ENCODE measurements at places on chromosomes 11 and 22.

DNA sequence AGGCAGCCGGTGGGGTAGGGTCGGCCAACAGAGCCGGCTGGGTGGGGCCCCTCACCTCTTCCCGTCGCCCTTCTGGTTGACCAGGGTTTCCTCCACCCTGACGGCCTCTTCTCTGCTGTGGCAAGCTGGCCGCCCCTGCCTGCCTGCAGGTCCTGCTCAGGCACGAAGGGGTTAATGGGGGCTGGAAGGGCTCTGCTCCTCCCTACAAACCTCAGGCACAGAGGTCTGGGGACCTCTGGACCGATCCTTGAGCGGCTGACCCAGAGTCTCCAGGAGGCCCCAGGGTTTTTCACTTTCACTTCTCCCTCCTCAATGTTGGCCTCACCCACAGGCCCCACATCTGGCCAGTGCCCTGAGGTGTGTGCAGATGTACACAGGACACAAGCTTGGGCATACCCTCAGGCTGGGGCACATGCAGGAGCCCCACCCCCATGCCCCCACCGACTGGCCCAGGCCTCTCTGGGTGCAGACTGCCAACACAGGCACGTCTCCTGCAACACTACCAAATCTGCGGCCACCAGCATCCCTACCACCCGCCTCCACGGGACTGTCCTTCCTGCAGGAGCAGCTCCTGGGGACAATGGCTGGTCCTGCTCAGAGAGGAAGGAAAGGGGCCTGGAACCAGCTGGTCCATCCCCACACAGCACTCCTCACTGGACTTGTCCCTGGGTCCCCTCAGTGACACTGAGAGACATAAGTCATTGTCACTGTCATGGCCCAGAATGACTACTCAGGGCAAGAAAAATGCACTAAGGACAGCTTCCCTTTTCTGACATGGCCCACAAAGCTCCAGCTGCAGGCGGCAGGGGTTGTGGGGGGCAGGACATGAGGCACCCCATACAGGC lies 3.2 kb upstream of the TBX1 start:
- no peak for DNase-seq

DNA sequence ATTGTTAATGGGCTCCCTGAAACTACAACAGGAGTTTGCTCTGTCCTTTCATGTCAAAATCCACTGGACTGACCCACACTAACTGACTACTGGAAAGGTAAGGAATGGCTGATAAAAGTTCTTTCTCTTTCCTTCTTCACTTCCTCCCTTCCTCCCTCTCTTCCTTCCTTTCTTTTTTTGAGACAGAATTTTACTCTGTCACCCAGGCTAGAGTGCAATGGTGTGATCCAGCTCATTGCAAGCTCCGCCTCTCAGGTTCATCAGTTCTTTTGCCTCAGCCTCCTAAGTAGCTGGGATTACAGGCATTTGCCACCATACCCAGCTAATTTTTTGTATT lies 85.2 kb downstream of the IGLL1 start:
- DNase-seq: no peak

- DNase-seq: no peak
Measured at GRCh38 chr11:75594211-75594610, 32.2 kb downstream of the SERPINH1 start.

DNA sequence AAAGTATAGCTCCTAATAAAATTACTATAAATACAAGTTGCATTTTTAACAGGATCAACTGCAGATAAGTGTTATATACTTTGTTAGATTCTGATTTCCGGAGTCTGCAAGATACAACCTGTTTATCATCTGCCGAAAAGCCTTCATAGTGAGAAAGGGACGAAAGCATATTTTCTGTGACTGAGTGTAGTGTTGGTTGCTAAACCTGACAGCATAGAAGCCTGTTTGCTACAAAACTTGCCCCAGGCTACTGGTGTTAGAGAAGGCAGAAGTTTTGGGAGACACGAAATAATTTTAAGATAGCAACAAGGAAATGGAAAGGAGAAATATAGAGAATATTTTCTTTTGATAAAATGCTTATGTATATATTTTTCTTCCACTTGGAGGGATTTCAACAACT lies 243.5 kb upstream of the NARS2 start:
- DNase-seq: no peak

DNA sequence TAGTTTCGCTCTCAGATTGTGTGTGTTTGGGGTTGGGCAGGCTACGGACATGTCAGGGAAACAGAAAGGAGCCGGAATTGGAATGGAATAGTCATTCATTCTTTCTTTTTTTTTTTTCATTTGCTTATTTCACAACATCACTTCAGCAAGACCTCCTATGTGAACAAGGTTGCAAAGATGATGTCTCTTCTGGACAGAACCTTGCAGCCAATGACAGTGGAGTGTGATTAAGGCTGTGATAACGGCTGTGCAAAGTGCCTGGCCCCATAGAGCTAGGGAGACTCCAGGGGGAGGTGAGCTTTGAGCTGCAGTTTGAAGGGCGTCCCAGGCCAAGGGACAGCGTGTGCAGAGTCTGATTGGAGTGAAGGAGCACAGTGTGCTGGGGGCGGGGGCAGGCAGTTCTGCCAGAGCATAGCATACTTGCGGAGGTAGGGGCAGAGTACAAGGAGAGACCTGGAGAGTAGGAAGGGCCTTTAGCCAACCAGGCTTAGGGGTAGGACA lies 3.4 kb downstream of the TIGD3 start:
- DNase-seq: no peak

DNA sequence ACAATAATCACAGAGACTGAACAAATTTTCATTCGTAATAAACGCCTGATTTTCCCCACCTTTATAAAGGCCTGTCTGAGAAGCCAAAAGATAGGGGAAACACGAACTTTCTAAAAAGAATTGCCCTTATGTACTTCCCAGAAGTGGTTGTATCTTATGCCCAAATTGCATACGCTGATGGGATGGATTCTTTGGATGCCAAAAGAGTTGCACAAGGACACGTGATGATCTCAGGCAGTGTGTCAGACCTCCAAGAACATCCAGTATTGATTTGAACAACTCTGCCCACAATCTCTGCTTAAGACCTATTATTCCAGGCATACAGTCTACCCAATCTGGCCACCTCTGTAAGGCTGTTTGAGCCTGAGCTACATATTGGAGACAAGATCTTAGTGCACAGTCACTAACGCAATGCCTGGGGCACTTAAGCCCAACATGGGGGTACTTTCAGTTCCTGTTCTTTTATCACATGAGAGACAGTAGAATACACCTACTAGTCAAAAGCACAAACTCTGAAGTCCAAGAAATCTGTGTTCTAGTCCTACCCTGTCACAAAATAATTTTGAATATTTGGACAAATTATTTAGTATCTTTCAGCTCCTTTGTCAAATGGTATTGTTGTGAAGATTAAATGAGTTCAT lies 38.9 kb downstream of the OR10A6 start:
- DNase-seq: no peak

DNA sequence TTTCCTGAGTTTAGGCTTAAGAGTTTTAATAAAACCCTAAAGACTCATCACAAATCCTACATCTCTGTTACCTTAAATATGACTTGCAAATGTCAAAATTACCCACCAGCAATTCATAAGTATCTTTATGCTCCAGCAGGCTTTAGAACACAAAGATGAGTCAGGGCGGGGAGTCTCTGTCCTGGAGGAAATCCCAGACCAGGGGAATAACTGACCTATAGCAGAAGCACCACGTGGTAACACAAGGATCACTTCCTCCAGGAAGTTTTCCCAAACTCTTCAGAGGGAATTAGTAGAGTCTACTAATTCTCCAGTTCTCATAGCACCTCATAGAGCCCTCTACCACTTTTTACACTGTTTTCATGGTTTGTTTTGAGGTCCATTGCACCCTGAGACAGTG lies 217.0 kb downstream of the NAV2 start:
- no peak for DNase-seq

- DNase-seq: no peak
Measured at GRCh38 chr11:16920559-16920958, 93.7 kb downstream of the PLEKHA7 start.

DNA sequence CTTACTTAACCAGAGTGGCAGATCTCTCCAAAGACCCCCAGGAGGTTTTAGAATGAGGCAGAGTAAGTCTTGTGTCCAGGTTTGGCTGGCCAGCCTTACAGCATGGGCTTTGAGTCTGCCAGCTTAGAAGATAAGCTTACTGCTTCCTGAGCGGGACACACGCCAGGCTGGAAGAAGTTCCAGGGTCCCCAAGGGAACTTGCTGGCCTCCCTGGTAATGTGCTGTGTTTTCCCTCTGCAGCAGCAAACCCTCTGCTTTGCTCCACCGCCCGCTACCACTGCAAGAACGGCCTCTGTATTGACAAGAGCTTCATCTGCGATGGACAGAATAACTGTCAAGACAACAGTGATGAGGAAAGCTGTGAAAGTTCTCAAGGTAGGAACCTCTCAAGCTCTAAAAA lies 154.2 kb downstream of the LDLRAD3 start:
- DNase-seq: no peak

DNA sequence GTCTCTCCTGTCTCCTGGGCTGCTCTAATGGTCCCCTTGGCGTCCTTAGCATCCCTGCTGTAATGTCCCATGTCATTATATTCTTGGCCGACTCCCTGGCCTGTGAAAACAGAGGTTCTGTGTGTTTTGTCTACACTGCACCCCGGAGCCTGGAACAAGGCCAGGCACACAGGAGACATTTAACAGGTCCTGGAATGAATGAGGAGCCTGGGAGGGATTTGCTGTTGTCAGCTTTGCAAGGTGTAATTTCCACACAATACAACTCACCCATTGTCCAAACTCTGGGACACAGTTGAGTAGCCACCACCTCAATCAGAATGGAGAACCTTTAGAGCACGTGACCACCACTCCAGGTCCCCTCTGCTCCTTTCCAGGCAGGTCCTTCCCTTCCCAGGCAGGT lies 14.9 kb upstream of the PDGFB start:
- no peak for DNase-seq

DNA sequence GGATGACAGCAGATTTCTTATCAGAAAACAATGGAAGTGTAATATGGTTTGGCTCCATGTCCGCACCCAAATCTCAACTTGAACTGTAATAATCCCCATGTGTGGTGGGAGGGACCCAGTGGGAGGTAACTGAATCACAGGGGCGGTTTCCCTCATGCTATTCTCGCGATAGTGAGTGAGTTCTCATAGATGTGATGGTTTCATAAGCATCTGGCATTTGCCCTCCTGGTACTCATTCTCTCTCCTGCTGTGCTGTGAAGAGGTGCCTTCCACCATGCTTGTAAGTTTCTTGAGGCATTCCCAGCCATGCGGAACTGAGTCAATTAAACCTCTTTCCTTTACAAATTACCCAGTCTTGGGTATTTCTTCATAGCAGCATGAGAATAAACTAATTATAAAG lies 81.0 kb upstream of the SCUBE2 start:
- DNase-seq: no peak

DNA sequence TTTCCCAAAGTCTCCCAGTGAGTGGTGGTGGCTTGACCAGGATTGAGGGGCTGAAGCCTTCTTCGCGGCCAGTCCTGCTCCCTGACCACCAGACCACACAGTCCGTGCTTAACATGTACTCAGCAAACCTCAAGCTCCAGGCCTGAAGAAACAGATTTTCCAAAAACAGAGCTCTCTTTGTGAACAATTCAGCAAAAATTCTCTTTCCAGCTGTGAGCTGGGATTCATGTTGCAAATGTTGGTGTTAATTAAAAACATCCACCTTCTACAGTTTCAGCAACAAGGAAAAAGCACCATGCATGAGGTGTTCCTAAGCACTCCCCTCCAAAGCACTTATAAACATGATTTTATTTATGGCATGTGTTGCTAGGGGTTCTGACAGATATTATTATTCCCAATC lies 129.5 kb downstream of the ETS1 start:
- DNase-seq: no peak

GRCh38 chr11:93017821-93018690 lies 48.6 kb downstream of the MTNR1B start:
- DNase-seq: no peak

- no peak for DNase-seq
Measured at GRCh38 chr11:125170001-125170509, 5.5 kb downstream of the PKNOX2 start.

- DNase-seq: no peak
Measured at GRCh38 chr11:133816146-133816870, 29.0 kb downstream of the SPATA19 start.

GRCh38 chr22:38751422-38752346 lies 4.1 kb downstream of the SUN2 start:
- DNase-seq: no peak

GRCh38 chr11:69560141-69560790 lies 78.8 kb downstream of the LINC01488 start:
- DNase-seq: no peak

- no peak for DNase-seq
Measured at GRCh38 chr11:120391292-120391691, 55.1 kb downstream of the ARHGEF12 start.

- no peak for DNase-seq
Measured at GRCh38 chr11:69732910-69733309, 29.1 kb upstream of the FGF19 start.

DNA sequence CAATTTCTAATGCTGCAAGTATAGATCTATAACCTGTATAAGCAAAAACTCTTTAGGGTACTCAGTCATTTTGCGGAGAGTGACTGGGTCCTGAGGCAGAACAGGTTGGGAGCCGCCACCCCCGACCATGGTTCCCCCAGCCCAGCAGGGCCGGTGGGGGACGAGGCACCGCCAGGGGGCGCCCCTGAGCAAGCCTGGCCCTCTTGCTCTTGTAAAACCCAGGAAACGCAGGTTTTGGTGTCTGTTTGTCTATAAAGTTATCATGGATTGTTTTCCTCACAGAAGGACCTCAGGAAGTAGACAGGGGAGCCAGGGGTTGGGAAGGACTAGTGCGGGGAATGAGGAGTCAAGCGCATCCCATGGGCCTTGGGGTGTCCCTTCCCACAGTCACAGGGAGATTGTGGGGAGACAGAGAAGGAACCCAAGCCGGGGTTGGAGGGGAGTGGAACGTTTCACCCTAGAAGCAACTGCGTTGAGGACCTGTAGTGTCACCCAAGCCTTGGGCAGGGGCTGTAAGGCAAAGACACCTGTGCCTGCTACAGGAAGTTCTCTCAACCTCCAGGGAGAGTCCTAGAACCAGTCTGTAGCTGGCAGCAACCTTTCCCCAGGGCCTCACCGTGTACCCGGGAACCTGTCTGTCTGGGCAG lies 26.4 kb downstream of the KCTD17 start:
- DNase-seq: no peak

GRCh38 chr11:58880166-58880565 lies 35.7 kb upstream of the GLYATL2 start:
- DNase-seq: no peak
